ENCODE measurements at places on chromosomes 4 and X. TPM values are rescaled to one million over a fixed set of nuclear protein-coding genes. Genes with fewer than 3 reads are reported as not detected.

DNA sequence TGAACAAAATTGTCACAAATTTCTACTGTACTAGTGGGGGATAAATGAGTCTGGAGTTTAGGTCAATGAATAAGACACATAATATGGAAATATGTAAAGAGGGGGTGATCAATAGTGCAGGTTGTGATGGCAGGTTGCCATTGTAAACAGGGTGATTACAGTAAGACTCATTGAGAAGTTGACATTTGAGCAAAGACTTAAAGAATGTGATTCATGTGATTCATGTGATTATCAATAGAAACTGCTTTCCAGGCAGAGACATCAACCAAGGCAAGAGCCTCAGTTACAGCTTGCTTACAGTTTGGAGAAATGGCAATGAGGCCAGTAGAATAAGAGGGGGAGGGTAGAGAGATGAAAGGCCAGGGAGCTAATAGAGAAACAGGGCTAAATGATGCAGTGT, 45.8 kb upstream of the GIMD1 start:
- H3K27ac ChIP-seq: no peak overlapping the region
- H3K27me3 ChIP-seq: peaks cover 2% of the 10 kb centered on the region
- no peak overlapping the region for H3K4me3 ChIP-seq
- H3K36me3 ChIP-seq: no peaks in the 10 kb centered on the region
- no peaks in the 10 kb centered on the region for H3K4me1 ChIP-seq

DNA sequence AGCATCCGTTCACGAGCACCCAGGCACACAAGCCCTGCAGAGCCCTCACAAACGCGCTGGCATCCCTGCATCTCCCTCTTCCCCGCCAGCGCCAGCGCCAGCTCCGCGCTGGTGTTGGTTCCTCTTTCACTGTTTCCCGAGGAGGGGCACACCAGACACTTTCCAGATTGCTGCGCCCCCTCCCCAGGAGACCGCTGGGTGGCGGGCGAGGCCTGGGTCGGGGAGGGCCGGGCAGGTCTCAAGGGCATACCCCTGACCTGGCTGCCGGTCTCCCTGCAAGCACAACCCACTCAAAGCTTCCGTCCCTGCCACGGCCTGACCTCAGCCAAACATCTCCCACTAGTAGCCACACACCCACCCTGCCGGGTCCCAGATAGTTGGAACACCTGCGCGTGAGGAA, 2.2 kb upstream of the NKX1-1 start:
- no peak overlapping the region for H3K4me3 ChIP-seq
- no peak for DNase-seq
- H3K27me3 ChIP-seq: peaks cover 88% of the 10 kb centered on the region

PRSS12 gene
- total RNA-seq: 0.25 TPM

- no peak within 1 kb of the TSS for H3K4me3 ChIP-seq
- no peaks in the 10 kb centered on the region for H3K4me1 ChIP-seq
- no peak for DNase-seq
- H3K27me3 ChIP-seq: no peaks in the 10 kb centered on the region
- no peak within 1 kb of the TSS for H3K27ac ChIP-seq
- H3K36me3 ChIP-seq: no peaks in the 10 kb centered on the region
Measured at GRCh38 chrX:104254442-104255115, at the start of gene ESX1. Gene ESX1, minus strand, starts transcription at chrX:104254933. Its CDS starts 84 bp downstream, at chrX:104254849.

DNA sequence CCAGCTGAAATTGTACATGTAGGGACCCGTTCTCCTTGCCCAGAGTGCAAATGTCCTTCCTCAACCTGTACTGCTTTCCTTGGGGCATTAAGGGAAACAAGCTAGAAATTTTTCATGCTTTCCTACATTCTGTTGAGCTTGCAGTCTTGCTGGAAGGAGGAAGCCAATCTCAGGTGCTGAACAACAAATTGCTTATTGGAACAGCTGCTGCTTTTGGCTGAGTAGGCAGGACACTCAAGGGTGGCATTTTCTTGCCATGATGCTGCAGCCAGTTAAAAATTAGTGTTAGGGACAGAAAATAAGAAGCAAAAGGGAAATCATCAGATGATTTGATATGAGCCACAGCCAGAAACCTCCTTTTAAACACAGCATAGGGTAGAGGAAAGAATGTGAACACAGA, 223.7 kb downstream of the QDPR start:
- H3K27ac ChIP-seq: no peak overlapping the region
- H3K4me1 ChIP-seq: no peaks in the 10 kb centered on the region
- H3K36me3 ChIP-seq: no peaks in the 10 kb centered on the region
- H3K27me3 ChIP-seq: peaks cover 7% of the 10 kb centered on the region
- no peak overlapping the region for H3K4me3 ChIP-seq

DNA sequence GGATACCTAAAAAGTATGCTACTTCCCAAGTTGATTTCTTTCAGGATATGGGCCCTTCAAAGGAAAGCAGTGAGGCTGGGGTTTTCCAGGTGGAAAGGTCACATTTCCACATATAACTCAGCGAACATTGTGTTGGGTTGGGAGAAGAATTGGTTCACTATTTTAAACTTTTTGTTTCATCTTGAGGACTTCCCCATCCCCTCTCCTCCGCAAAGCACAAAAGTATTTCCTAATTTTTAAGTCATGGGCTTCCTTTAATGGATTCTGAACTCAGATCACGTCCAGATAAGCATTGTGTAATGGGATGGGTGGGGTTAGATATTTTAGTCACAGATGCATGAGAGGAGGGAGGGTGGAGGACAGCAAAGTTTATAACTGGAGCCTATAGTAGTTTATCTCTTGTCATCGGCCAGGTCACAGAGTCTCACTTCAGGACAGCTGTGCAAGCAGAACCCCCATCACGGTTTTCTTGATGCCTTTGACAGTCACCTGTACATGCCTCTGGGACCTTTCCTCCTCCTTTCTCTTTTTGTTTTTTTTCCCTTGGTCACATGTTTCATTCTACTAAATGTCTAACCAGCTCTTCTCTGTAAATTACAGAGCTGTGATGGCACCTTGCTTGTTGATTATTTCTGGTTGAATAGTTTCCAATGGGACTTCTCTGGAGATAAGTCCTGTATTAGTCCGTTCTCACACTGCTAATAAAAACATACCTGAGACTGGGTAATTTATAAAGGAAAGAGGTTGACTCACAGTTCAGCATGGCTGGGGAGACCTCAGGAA, 115.4 kb downstream of the PTTG2 start:
- no peak overlapping the region for H3K4me3 ChIP-seq
- no peaks in the 10 kb centered on the region for H3K4me1 ChIP-seq
- no peaks in the 10 kb centered on the region for H3K27me3 ChIP-seq
- DNase-seq: no peak

- H3K4me1 ChIP-seq: no peaks in the 10 kb centered on the region
- no peaks in the 10 kb centered on the region for H3K36me3 ChIP-seq
- no peaks in the 10 kb centered on the region for H3K27me3 ChIP-seq
- no peak overlapping the region for H3K4me3 ChIP-seq
- H3K27ac ChIP-seq: no peak overlapping the region
Measured at GRCh38 chrX:101265869-101266428, 25.2 kb downstream of the TAF7L start.

DNA sequence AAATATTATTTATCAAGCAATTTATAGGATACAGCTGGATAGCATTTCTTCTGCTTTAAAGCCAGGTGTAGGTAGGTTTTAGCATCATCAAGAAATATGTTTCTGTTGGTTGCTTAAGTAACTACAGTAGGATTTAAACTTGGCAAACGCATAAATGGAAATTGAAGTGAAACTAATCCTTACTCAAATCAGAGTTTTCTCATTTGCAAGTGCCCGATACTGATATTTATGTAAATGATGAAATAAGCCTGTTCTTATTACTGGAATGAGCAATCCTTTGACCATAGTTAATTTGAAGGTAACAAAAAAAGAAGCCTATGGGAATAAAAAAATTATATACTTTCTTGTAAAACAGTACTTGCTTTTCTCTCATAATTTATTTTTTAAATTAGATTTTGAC, 23.2 kb upstream of the PIGA start:
- H3K27ac ChIP-seq: no peak overlapping the region
- no peaks in the 10 kb centered on the region for H3K36me3 ChIP-seq

DNA sequence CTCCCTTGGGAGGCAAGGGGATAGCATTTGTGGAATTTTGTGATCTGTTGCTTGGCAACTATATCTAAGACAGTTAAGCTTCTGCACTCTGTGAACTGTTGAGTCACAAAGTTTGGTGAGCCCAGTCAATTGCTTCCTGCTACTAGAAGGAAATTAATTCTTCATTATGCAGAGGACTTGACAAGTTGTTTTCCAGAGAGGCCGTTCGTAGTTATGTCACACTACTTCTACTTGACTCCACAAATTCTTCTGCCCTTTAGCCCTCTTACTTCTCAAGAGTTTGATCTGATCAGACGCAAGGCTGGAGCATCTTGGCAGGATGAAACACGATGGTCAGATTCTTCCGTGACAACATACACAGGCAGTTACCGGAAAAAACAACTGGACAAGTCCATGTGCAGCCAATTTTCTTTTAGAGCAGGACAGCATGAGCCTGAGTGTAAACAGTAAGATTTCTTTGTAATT, at the start of gene C4orf51:
Gene C4orf51 (plus strand): TSS at position 156 of the 465 bp plus-strand sequence. CDS start 58 bp downstream, at position 214.
- DNase-seq: no peak
- H3K4me3 ChIP-seq: no peak within 1 kb of the TSS
- no peak within 1 kb of the TSS for H3K27ac ChIP-seq
- no peaks in the 10 kb centered on the region for H3K36me3 ChIP-seq
- no peaks in the 10 kb centered on the region for H3K27me3 ChIP-seq

DNA sequence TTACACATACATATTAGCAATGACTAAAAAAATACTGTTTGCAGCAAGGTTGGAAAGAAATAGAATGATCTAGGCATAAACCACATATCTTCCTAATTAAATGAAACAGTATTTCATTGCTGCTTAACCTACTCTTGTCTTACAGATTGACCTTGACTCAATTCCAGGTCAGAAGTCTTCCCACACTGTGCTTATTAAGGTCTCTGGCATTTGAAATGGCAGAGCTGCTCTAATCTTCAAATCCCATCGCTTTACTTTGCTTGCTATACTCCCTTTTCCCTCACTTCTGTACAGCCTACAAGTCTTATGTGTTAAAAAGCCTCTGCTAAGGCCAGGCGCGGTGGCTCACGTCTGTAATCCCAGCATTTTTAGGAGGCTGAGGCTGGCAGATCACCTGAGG, 424.5 kb downstream of the RPA4 start:
- H3K4me3 ChIP-seq: no peak overlapping the region
- H3K4me1 ChIP-seq: no peaks in the 10 kb centered on the region
- H3K36me3 ChIP-seq: no peaks in the 10 kb centered on the region
- no peak for DNase-seq

WDR17 gene
- 2.0 TPM for total RNA-seq
